ENCODE measurements at places on chromosomes 2 and 18. TPM values are rescaled to one million over a fixed set of nuclear protein-coding genes. Genes with fewer than 3 reads are reported as not detected.

The CENPO gene
- 6.8 TPM for total RNA-seq

The OR6B3 gene
- total RNA-seq: not detected

The KCNG2 gene
- total RNA-seq: 0.32 TPM

GRCh38 chr2:25517701-25518100, 155.7 kb downstream of the DTNB start:
- no peaks in the 10 kb centered on the region for H3K36me3 ChIP-seq
- H3K27me3 ChIP-seq: no peaks in the 10 kb centered on the region
- no peak for DNase-seq
- H3K27ac ChIP-seq: no peak overlapping the region
- H3K4me1 ChIP-seq: no peaks in the 10 kb centered on the region
- no peak overlapping the region for H3K4me3 ChIP-seq

- no peaks in the 10 kb centered on the region for H3K27me3 ChIP-seq
- H3K36me3 ChIP-seq: no peaks in the 10 kb centered on the region
- no peak overlapping the region for H3K4me3 ChIP-seq
- DNase-seq: no peak
- no peaks in the 10 kb centered on the region for H3K4me1 ChIP-seq
Measured at GRCh38 chr2:179226203-179226960, 38.2 kb downstream of the SESTD1 start.

DNA sequence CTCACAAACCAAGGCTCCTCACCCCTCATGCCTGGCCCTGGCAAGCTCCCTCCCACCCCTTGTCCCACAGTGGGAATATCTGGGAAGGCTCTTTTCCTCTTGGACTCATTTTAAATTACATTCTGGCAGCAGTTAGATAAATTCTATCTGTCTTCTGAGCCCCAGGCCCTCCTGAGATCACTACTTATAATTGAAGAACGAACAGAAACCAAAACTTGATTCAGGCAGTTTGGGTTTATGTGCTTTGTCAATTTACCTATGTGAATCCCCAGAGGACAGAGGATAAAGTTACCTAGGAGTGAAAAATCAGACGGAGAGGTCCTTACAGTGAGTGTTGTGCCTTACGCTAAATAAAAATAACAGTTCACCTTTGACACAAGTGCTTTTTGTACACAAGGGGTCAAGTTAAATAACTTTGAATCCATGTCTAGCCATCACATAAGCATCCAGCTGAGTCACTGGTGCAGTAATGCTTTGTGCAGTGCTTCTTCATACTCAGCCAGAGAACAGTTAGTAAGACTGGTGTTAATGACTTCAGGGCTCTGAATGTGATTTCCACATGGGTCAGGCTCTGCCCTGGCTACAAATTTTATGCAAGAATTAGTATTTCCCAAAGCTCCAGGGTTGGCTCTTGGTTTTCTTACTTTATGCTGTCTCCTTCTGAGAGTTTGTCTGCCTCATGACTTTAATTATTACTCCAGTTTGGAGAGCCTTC, 329.3 kb downstream of the INSIG2 start:
- no peaks in the 10 kb centered on the region for H3K36me3 ChIP-seq
- DNase-seq: no peak
- no peaks in the 10 kb centered on the region for H3K27me3 ChIP-seq
- no peak overlapping the region for H3K27ac ChIP-seq

GRCh38 chr2:234334756-234335155, 162.1 kb downstream of the ARL4C start:
- H3K4me3 ChIP-seq: no peak overlapping the region
- no peaks in the 10 kb centered on the region for H3K36me3 ChIP-seq
- no peaks in the 10 kb centered on the region for H3K27me3 ChIP-seq
- no peak for DNase-seq
- H3K27ac ChIP-seq: no peak overlapping the region

DNA sequence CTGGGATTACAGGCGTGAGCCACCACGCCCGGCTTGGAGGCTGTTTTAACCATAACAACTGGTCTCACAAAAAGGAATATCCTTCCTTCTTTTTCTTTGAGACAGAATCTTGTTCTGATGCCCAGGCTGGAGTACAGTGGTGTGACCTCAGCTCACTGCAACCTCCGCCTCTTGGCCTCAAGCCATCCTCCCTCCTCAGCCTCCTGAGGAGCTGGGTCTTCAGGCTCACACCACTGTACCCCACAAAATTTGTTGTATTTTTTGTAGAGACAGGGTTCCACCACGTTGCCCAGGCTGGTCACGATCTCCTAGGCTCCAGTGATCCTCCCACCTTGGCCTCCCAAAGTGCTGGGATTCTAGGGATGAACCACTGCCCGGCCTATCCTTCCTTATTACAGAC, 21.7 kb downstream of the CTIF start:
- no peaks in the 10 kb centered on the region for H3K36me3 ChIP-seq
- H3K4me3 ChIP-seq: no peak overlapping the region
- H3K27me3 ChIP-seq: no peaks in the 10 kb centered on the region
- DNase-seq: no peak
- H3K4me1 ChIP-seq: no peaks in the 10 kb centered on the region
- no peak overlapping the region for H3K27ac ChIP-seq

GRCh38 chr18:13338318-13338717, 119.8 kb downstream of the LDLRAD4 start:
- no peak overlapping the region for H3K27ac ChIP-seq
- no peak overlapping the region for H3K4me3 ChIP-seq
- no peak for DNase-seq
- H3K36me3 ChIP-seq: no peaks in the 10 kb centered on the region
- no peaks in the 10 kb centered on the region for H3K27me3 ChIP-seq

DNA sequence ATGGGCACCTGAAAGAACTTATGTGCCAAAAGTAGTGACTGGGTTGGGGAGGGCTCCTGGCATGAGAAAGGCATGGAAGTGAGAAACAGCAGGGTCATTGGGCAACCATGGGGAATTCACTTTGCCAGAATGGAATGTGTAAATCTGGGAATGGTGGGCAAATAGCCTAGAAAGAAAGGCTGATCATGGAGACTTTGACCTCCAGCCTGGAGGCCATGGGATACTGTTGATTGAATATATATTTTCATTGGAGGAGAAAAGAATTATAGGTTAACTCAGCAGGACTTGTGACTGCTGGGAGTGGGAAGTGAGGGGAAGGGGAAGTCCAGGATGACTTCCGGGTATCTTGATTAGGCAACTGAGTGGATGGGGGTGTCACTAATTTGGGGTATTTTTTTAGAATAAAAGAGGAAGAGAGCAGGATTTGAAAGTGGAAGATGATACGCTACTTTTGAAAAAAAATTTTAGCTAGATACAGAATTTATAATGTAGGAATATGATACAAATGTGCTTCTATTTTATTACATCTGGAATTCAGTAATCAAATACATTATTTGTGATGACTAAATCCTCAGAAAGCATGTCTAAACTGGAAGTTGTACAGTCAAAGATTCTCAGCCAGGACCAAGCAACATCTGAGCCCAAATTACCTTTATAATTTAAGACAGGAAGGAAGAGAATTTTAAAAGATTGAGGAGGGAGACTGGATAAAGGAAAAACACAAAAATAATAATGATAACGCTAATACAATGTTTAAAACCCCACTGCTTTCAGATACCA, 116.2 kb downstream of the GATA6 start:
- no peaks in the 10 kb centered on the region for H3K27me3 ChIP-seq
- peaks cover 8% of the 10 kb centered on the region for H3K4me1 ChIP-seq
- no peaks in the 10 kb centered on the region for H3K36me3 ChIP-seq
- no peak for DNase-seq

DNA sequence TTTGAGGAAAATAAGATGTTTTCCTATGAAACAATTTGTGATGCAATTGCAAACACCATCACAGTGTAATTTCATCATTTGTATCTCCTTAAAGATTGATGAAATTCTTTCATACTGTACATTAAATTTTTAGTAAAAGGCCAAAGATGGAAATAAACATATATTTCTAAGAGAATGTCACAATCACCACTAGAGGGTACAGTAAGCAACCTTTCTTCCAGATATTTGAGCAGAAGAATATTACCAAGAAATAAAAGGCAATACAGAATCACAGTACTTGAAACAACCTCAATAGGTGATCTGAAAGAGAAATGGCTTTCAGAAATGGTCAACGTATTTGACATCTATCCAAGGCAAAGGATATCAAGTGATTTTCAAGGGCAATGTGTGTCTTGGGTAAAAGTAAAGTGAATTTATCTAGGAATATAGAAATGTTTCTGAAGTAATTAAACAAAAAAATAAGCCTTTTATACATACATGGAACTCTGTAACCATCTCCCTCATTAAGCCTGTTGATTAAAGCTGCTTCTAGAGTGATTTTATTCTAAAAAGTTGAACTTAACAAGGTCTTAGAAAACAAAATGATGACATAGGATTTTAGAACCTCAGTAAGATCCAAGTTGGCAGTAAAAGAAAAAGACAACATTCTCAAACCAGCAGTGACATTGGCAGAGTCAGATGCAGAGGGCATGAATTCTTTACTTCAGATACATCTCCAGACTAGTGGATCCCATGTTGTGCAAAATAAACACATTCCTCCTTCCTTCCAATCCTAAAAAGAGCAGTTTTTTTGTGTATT, 90.3 kb upstream of the SESTD1 start:
- H3K36me3 ChIP-seq: no peaks in the 10 kb centered on the region
- H3K4me3 ChIP-seq: no peak overlapping the region
- no peak for DNase-seq
- no peaks in the 10 kb centered on the region for H3K27me3 ChIP-seq
- H3K4me1 ChIP-seq: no peaks in the 10 kb centered on the region

GRCh38 chr2:17621781-17622180, 81.3 kb downstream of the VSNL1 start:
- DNase-seq: no peak
- H3K4me1 ChIP-seq: no peaks in the 10 kb centered on the region
- no peak overlapping the region for H3K27ac ChIP-seq

DNA sequence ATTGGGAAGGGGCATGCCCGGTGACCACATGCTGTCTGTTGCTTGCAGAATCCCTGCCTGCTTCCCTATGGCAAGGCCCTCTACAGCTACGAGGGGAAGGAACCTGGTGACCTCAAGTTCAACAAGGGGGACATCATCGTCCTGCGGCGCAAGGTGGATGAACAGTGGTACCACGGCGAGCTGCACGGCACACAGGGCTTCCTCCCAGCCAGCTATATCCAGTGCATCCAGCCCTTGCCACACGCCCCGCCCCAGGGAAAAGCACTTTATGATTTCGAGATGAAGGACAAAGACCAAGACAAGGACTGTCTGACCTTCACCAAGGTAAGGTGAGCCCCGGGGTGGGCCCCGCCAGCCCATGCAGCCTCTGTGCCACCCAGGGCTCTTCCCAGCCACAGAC, 218.6 kb downstream of the SH3RF3 start:
- H3K36me3 ChIP-seq: no peaks in the 10 kb centered on the region
- no peaks in the 10 kb centered on the region for H3K27me3 ChIP-seq
- no peak for DNase-seq

- H3K4me3 ChIP-seq: no peak overlapping the region
- H3K27ac ChIP-seq: no peak overlapping the region
- H3K36me3 ChIP-seq: no peaks in the 10 kb centered on the region
- no peaks in the 10 kb centered on the region for H3K4me1 ChIP-seq
Measured at GRCh38 chr2:39264733-39265132, 21.0 kb upstream of the CDKL4 start.

GRCh38 chr2:10296142-10296541, 6.6 kb upstream of the HPCAL1 start:
- H3K4me3 ChIP-seq: no peak overlapping the region
- H3K27ac ChIP-seq: no peak overlapping the region
- H3K27me3 ChIP-seq: no peaks in the 10 kb centered on the region
- DNase-seq: no peak
- no peaks in the 10 kb centered on the region for H3K4me1 ChIP-seq
- no peaks in the 10 kb centered on the region for H3K36me3 ChIP-seq

Measured in colonic mucosa (tissue), 4 donors.